B cell (primary cell): ENCODE measurements at places on chromosomes 3 and 15. TPM values are rescaled to one million over a fixed set of nuclear protein-coding genes. Genes with fewer than 3 reads are reported as not detected.

DNA sequence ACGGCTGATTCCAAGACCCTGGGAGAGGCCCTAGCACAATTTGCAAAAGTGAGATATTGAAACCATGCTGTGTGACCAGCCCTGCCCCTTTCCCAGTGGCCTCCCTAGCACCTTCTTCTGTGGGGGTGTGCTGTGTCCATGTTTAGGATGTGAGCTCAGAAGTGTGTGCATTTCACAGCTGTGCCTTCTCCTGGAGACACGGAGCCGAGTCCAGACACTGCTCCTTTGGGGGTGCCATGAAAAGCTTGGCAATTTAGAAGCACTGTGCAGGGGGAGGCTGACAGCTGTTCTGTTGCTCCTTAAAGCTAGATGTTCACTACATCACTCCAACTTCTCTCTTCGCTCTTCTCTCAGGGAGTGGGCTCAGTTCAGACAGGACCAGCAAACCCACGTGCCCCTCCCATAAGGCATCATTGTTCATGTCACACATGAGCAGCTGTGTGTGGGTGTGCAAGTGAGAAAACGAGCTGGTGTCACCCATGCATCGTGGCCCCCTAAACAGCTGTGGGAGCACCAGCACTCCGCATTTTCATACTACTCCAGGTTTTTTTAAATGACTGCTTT, 492.6 kb downstream of the GABRG3 start:
- H3K27ac ChIP-seq: no peak overlapping the region
- no peak for DNase-seq
- H3K36me3 ChIP-seq: no peaks in the 10 kb centered on the region
- no peak overlapping the region for H3K4me3 ChIP-seq
- H3K27me3 ChIP-seq: no peaks in the 10 kb centered on the region

The RASGRF1 gene
- total RNA-seq: 9.4 and 10.1 TPM in 2 replicates

The HYAL1 gene
- total RNA-seq: 0.19 and 0.30 TPM in 2 replicates

DNA sequence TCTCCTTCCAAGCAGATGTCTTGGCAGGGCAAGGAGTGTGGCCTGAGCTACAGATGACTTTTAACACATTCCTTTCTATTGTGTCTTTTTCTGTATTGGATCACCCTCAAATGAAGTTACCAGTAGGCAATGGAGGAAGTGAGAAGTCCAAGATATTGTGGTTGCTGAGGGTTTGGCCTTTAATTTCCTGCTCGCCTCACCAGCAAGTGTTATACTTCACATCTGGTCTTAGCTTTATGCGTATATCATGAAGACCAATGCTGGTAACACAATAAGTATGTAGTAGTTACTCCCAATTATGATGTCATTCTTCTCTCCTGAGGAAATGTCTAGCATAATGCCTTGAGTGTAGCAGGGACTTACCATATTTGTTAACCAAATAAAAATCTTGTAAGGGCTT, 179.9 kb downstream of the ZIC1 start:
- no peak overlapping the region for H3K4me3 ChIP-seq
- DNase-seq: no peak
- no peak overlapping the region for H3K27ac ChIP-seq

DNA sequence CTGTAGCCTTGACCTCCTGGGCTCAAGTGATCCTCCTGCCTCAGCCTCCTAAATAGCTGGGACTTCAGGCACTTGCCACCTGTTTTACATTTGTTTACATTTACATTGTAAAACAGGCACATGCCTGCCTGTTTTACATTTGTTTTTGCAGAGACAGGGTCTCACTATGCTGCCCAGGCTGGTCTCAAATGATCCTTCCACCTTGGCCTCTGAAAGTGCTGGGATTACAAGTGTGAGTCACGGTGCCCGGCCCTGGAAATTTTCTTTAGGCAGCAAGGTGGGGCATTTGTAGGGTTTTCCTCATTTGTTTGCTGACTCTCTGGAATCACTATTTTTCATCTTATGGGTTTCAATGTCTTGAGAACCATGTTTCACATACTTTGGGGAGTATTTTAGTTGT, 25.0 kb downstream of the PIF1 start:
- H3K27ac ChIP-seq: no peak overlapping the region
- H3K4me1 ChIP-seq: peaks cover 7% of the 10 kb centered on the region
- no peaks in the 10 kb centered on the region for H3K36me3 ChIP-seq
- DNase-seq: no peak

The RNU5B-1 gene
- 17.4 and 21.7 TPM in 2 replicates for total RNA-seq
